Hematopoietic multipotent progenitor cell treated with erythropoietin and hydrocortisone succinate and interleukin-3 and kit ligand, for 17 days (in vitro differentiated cells): ENCODE measurements at places on chromosomes 13 and 19.
A peak's percentile ranks its signal among the peaks of the same experiment; 100 is the strongest.

DNA sequence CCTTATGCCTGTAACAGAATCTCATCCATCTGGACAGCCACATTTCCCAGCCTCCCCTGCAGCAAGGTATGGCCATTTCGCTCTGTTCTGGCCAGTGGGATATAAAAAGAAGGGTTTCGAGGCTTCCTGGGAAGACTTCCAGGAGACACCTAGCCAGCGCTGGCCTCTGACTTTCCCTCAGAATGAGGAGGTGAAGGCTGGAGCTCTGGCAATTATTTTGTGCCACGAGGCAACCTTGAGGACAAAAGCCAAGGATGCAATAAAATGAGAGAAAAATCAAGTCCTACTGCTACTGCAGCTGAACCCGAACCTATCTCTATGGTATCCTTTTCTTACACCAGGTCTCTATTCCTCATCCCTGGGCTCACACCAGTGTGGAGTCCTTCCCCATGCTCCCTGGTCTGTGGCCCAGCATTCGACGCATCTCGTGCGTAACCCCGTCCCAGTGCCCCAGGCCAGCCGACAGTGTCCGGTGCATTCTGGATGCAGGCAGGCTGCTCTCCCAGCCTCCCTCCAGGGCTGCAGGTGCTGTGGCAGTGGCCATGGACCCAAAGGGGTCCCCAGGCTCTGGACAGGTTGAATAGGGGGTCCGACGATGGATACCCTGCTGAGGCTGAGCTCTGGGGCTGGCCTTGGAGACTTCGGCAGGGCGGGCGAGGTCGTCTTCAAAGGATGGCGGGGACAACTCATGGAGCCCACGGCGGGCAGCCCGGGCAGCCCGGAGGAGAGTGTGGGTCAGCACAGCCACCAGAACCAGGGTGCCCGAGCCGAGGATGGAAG is 12.2 kb downstream of the TMEM221 start:
- DNase-seq: no peak

GRCh38 chr19:50384685-50385535 is 763 bp downstream of the POLD1 start:
- no peak for DNase-seq

DNA sequence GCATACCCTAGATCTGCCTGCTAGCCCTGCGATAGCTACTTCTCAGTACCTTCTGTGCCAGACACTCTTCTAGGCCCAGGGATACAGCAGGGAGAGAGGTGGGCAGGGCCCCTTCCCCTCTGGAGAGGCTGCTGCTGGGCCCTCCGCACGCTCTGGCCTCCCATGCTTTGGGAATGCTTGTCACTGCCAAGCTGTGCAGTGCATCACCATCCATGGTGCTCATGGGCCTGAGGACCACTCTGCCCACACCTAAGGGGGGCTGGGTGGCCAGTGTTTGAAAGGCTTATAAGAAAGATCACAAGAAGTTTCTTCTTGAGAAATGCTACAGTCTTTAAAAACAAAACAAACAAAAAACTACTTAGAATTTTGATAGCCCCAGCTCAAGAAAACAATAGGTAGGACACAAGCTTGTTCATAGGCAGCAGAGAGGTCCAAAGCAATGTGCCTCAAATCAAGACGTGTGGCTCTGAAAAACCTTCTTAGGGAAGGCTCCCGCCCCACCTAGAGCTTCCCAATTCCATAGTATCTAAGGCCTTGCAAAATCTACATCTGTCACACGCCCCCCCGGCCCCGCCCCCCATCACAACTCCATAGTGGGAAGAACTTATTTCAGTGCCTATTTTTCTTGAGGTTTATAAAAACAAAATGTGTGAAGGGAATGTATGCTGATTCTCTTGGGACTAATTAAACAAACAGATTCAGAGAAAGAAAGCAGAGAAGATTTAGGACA is 145.8 kb downstream of the TM9SF2 start:
- DNase-seq: no peak

- no peak for DNase-seq
These were observed 91.7 kb downstream of the FAM216B start for GRCh38 chr13:42873081-42873480.

DNA sequence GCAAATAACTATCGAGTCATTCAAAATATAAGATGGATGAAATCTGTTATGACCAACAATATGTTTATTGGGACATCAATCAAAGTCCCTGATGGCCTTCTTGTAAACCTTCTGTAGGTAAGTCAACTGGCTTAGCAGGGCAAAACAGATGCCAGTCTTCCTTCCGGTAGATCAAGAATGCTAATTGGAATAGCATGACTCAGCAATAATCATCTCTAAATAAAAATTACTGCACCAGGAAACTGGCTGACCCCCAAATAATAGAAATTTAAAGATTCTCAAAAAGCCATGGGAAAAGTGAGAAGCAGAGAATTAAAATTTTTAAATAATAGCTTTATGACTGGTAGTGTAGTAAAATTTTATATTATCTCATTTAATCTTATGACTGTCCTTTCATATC is 1005.4 kb downstream of the OLFM4 start:
- DNase-seq: no peak

- DNase-seq: no peak
These were observed 184.2 kb downstream of the ABCC4 start for GRCh38 chr13:95117092-95117491.

DNA sequence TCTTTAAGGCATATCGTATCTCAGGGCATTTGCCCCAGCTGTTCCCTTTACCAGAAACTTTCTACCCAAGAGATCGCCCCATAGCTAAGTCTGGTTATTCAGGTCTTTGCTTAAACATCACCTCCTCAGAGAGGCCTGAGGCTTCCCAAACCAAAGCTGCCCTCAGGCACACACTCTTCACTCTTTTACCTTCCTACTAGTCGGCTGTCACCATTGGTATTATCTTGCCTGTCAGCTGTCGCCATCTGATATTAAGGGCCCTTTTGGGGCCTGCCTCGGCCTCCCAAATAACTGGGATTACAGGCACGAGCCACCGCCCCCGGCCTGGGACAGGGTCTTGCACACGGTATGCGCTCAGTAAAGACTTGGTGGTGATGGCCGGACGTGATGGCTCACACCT is 1.0 kb downstream of the GADD45GIP1 start:
- no peak for DNase-seq

GRCh38 chr19:40609561-40610395 is 8.6 kb downstream of the LTBP4 start:
- peak; percentile 93 for DNase-seq

- DNase-seq: no peak
These were observed 11.3 kb downstream of the RGCC start for GRCh38 chr13:41468631-41469030.

DNA sequence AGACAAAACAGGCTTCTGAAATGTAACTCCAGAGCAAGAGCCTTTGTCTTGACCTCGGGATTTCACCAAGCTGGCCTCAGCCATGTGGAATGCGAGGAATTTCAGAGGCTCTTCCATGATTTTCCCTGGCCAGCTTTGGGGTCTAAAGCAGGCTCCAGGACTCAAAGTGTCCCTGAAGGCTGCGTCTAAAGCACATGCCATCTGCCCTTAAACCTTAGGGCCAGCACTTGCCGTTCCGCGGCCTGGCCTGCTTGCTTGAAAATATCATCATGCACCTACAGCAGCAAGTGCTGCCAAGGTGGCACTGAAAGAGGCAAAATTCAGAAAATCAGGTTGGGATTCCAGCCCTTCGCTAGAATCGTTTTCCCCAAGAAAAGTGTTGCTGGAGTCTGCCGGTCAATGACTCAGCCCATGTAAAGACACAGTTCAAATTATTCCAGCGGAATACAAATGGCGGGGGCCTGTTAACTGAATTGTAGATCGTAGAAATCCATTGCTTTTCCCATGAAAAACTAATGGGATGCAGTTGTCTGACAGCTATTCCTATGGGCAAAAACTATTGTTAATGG is 105.7 kb upstream of the RAP2A start:
- no peak for DNase-seq

DNA sequence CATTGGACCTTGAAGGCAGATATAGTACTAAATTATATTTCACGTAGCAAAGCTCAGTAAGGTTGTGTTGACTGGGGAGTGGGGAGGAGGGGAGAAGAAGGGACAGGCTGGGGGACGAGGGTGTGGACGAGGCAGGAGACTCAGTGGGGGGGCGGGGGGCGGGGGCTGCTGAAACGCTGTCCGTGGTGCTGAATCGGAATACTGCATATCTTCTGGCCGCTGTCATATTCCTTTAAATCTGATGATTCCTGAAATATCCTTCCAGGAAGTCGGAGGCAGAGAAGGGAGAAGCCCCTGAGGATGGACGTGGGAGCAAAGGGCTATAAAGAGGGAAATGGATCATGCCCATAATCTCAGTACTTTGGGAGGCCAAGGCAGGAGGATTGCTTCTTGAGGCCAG is 34.7 kb upstream of the CASP14 start:
- no peak for DNase-seq

GRCh38 chr13:65488606-65489005 is 1741.5 kb downstream of the PCDH9 start:
- DNase-seq: no peak

- DNase-seq: no peak
These were observed 12.4 kb downstream of the CEBPG start for GRCh38 chr19:33385956-33386355.

DNA sequence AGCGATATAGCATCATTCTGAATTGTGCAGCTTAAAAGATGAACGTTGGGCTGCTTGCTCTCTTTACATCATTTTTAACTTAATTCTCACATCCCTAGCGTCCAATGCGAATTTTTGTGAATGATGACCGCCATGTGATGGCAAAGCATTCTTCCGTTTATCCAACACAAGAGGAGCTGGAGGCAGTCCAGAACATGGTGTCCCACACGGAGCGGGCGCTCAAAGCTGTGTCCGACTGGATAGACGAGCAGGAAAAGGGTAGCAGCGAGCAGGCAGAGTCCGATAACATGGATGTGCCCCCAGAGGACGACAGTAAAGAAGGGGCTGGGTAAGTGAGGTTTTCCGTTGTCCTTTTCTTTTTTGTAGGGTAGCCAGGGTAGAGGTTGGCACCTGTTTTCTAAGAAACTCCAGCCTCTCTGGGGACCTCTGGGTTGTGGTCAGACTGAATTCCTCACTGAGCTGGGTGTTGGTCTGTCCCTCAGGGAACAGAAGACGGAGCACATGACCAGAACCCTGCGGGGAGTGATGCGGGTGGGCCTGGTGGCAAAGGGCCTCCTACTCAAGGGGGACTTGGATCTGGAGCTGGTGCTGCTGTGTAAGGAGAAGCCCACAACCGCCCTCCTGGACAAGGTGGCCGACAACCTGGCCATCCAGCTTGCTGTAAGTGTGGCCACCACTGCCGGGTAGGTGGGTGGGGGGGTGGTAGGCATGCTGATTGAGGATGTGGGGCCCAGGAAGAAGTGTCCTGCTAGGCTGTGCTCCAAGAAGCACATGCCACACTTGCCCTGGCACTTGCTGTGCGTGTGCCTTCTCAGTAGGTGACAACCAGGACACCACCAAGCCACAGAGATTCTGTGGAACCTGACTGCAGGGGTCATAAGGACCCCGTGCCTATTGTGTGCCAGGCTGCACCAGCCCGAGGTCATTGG is 17.0 kb downstream of the ILF3 start:
- no peak for DNase-seq

GRCh38 chr19:55678121-55678671 is 3.2 kb downstream of the EPN1 start:
- no peak for DNase-seq

- peak; percentile 14 for DNase-seq
These were observed 26.1 kb downstream of the GAS6 start for GRCh38 chr13:113837560-113838355.

DNA sequence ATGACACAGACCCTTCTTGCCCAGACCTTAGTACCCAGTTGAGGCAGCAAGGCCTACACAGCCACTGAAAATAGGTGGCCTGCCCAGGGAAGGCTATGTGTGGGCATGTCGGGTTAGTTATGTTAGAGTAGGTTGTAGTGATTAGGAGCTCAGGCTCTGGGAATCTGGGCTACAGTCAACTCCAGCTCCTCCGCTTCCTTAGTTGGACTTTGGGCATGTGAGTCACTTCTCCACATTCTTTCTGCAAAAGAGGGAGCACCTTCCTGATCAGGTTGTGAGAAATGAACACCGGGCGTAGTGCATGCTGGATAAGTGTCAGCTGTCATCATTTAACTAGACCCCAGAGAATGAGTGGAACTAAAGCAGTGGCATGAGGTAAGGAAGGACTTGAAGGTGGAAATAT is 64.8 kb downstream of the ARHGAP35 start:
- no peak for DNase-seq

- DNase-seq: no peak
These were observed 140.7 kb downstream of the KCTD12 start for GRCh38 chr13:76745261-76746200.

GRCh38 chr19:50694815-50695145 is 24.8 kb downstream of the SHANK1 start:
- no peak for DNase-seq

DNA sequence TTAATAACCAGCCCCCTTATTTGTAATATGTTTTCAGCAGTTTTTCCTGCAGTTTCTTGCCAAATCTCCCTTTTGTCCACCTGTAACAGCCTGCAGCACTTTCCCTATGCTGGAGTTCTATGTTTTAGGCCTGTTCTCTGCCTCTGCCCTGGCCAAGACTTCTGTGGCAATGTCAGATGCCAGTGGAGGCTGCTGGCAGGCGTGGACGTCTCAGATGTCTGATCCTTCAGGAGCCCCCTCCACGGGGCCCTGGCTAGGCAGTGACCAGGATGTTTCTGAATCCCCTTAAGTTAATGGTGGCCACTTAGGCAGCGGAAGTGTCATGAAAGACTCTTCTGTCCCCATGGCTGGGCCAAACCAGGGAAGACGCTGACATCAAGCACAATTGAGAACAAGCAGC is 40.8 kb downstream of the SIPA1L3 start:
- no peak for DNase-seq

- DNase-seq: no peak
These were observed 11.2 kb upstream of the ARHGEF18 start for GRCh38 chr19:7337380-7338194.

- no peak for DNase-seq
These were observed 92.7 kb downstream of the AKAP11 start for GRCh38 chr13:42364613-42365000.

- DNase-seq: no peak
These were observed 55.5 kb downstream of the EFNB2 start for GRCh38 chr13:106479929-106480328.

- DNase-seq: no peak
These were observed 211.9 kb upstream of the SLC10A2 start for GRCh38 chr13:103277959-103278694.

DNA sequence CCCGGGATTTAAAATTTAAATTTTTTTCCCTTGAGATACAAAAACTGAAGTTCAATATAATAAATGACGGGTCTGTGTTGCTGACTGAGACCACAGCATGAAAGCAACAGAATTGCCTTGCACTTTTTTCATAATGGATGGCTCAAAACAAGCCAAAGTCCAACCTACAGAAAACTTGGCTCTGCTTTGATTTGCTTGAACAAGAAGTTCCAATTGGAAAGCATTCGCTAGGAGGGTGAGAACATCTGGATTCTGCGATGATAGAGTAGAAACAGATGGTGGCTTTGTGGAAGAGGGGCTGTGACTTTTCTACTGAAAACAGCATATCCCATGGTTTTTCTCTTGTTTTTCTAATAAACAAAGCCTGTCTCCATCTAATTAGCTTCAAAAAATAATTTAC is 46.4 kb downstream of the THSD1 start:
- DNase-seq: no peak
